ENCODE measurements at places on chromosomes 13 and 19.
A peak's percentile ranks its signal among the peaks of the same experiment; 100 is the strongest.

- DNase-seq: no peak
Observed at GRCh38 chr19:20414120-20414519, 151.5 kb downstream of the ZNF737 start.

DNA sequence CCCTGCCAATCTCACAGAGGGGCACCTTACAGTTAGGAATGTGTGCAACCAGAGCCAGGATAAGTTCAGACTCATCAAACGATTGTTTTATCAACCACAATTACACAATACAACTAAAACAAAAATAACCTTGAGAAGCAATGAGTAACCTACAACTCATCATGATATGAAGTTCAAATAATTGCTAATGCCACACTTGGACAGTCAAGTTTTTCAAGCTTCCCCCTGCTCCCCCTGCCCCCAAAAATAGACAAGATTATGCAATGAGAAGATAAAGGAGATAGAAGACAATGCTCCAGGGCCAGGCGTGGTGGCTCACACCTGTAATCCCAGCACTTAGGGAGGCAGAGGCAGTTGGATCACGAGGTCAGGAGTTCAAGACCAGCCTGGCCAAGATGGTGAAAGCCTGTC is 13.6 kb upstream of the KPNA3 start:
- DNase-seq: no peak

GRCh38 chr19:9958379-9958821 is 22.1 kb upstream of the OLFM2 start:
- no peak for DNase-seq

DNA sequence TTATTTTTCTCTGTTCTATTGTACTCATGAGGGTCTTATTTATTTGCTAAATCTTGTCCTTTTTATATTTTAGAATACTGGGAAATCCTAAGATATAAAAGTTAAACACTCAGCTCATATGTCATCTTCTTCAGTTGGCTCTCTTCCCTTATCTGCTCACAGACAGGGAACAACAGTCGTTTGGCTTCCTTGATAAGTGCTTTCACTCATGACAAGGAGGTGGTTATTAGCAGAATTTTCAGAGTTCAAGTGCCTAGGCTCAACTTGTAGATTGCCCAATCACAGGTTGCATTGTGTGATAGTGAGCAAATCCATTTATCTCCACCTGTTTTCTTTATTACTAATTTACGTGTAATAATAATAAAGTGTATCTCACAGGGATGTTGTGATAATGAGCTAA is 620.3 kb upstream of the PCDH20 start:
- DNase-seq: no peak

- DNase-seq: no peak
Observed at GRCh38 chr13:107834281-107834680, 381.1 kb downstream of the LIG4 start.

DNA sequence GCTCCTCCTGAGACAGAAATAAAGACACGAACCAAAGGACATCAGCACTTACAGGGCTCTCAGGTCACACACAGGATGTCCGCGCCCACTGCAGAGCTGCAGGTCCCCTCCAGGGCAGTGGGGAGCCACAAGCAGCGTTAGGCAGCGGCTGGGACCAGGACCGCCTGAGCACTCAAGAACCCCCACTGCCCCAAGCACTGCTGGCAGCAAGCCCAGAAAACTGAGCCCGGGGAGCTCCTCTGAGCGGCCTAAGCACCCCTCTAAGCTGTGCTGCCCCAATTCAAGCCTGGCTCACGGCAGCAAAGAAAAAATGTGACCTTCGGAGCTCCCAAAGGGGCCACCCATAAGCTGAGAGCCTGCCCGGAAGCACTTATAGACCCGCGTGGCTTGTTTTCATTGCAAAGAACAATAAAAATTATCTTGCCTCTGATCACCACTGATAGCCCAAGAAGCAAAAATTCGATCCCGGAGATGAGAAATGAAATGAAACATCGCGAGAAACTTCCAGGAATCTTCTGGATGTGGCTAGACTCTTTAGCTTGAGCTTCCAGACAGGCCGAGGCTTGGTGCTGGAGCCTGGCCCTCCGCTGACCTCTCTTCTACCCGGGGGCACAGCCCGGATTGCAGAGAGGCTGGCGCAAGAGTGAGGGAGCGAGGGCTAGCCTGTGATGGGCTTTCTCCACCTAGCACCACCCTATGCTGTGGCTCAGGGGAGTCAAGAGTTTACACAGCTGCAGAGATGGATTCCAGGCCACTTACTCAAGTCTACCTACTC is 6.3 kb downstream of the DPP9 start:
- DNase-seq: no peak

DNA sequence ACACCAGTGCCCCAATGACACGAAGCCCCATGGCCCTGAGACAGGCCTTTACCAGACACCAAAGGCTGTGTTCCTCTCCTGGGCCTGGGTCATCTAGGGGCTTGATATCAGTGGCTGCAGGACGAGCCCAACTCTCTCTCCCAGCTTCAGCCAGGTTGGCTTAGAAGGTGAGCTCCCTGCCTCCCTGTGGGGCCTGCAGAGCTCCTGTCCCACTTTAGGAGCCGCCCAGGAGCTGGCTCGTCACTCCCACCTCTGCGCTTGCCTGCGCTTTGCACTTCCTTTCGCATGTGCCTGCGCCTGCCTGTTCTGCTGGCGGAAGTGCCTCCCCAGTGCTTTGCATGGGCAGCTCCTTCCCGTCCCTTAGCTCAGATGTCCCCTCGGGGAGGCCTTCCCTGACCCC is 4.9 kb downstream of the CALM3 start:
- DNase-seq: no peak

GRCh38 chr13:95204231-95204765 is 97.0 kb downstream of the ABCC4 start:
- no peak for DNase-seq

GRCh38 chr19:47112166-47112996 is 1.2 kb downstream of the ZC3H4 start:
- DNase-seq: peak; percentile 74

GRCh38 chr13:92461831-92462230 is 764.8 kb upstream of the GPC6 start:
- no peak for DNase-seq

- DNase-seq: no peak
Observed at GRCh38 chr19:1811942-1812425, at the start of gene ATP8B3. ATP8B3 (minus strand) TSS chr19:1812276; CDS start chr19:1811736, 540 bp downstream.

GRCh38 chr19:28948566-28948965 is 264.4 kb downstream of the UQCRFS1 start:
- DNase-seq: no peak

- no peak for DNase-seq
Observed at GRCh38 chr19:29537601-29538000, 11.8 kb downstream of the VSTM2B start.

DNA sequence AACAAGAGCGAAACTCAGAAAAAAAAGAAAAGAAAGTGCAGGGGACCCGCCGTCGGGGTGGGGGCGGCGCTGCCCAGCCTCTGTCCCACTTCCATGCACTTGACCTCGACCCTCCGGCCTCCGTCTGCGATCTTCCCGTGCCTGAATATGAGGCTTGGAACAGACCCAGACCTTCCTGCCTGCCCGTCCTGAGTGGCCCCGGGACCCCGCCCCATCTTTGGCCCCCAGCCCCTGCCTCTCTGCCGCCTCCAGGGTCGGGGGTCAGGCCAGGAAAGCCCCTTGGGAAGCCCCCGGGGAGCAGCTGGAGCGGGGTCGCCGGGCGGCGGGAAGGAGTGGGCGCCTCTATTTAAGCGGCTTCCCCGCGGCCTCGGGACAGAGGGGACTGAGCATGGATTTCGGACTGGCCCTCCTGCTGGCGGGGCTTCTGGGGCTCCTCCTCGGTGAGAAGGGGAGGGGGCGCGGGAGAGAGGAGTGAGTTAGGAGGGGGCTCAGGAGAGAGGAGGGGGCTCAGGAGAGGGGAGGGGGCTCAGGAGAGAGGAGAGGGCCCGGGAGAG is at the start of gene MADCAM1:
TSS of gene MADCAM1 (plus strand) at position 375 of the 554 bp plus-strand sequence. CDS start at position 389, 14 bp downstream.
- DNase-seq: no peak

DNA sequence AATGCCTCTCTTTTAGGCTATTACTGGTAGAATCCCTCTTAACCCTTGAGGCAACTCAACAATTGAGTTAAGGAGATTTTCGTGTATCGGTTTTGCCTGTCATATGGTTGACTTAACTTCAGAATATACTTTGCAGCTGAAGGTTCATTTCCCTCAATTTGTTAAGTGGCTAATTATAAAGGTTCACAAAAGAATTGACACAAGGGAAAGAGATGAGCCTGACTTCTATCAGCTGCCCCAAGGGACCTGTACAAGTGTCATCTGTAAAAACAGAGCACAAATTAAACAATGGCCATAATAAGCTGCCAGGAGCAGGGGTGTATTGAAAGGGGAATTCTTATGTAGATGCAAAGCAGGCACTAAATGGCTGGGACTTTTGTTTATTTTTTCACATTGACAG is 334.8 kb upstream of the OBI1 start:
- no peak for DNase-seq

DNA sequence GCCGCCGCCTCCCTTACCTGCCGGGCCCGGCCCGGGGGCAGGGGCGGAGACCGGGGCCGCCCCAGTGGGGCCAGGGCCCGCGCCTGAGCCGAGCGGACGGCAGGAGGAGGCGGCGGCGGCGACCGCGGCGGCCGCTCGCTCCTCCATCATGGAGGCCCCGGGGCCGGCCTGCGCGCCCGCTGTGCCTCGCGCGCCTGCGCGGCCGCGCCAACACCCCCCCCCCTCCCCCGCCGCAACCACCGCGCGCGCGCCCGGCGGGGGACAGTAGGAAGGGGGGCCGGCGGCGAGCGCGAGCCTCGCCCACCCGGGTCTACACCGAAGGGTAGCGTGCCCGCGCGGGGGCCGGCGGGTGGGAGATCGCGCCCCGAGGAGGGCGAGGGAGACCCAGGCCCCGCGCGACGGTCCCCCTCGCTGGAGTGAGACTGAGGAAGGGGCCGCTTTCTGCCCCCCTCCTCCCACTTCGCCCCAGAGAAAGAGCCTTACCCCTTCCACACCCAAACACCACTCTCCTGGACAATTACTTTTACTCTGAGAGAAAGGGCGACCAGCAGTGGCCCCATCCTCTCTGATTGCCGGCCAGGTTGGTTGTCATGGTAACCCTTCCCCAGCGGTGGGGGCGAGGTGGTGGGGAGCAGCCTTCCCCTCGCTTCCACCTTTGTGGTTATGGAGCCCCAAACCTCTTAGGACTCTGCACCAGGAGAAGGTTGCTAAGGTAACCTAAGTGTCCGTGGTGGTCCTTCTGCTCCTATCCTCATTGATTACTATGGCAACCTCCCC is at the start of gene STRN4:
TSS of gene STRN4 (minus strand) at position 170 of the 777 bp plus-strand sequence. CDS start at position 150, 20 bp downstream.
- peak; percentile 42 for DNase-seq

DNA sequence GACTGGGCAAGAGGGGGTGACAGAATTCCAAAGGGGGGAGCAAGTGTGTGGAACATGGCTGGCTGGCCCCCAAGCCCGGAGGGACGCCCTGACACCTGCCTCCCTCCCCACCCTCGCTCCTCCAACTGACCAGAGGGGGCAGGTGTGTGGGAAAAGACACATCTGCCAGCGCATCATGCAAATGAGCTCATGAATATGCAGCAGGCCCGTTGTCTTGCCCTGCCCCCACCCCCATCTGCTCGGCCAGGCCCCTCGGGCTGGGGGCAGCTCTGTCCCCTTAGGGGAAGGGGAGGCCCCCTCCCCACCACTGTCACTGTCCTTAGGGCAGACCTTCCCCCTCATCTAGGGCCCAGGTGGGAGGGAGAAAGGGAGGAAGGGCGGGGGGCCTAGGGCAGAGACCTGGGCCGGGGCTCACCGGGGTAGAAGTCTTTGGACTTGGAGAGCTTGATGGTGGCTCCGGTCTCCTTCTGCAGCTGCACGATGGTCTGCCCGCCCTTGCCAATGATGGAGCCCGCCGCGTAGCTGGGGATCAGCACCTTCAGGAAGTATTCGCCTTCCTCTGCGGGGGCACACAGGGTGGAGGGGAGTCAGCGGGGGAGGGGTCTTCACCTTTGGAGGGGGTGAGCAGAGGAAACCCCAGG is 12.9 kb downstream of the NOVA2 start:
- no peak for DNase-seq

DNA sequence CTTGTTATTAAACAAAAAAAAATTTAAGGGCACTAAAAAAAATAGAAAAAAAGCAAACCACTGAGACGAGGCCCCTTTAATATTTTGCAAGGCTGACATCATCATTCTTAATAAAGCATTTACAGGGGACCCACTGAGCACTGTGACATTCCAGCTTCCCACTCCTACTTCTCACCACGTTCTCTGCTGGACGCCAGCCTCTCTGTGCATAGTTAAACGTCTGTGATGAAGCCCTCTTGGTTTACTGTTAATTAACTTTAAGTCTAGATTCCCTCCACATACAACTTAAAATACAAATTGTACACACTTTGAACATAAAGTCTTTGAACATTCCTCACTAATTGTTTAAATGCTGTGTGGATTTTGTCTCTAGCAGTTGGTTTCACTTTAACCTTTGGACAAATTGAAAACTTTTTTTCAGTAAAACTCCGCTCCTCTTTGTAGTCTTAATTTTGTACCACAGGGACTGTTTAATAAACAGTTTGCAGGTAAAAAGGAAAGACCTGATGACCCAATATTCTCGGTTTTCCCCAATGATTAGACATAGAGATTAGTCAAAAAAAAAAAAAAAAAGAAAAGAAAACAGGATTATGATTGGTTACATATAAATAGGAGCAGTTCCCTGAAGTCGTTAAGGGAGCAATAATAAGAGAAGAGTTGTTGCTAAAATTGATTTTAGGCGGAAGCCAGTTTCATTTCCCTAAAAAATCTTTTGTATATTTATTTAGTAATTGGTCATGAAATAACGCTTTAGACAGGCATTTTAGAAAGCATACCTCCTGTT is 219.8 kb downstream of the MZT1 start:
- no peak for DNase-seq

- DNase-seq: no peak
Observed at GRCh38 chr13:111051041-111051725, 63.9 kb upstream of the ARHGEF7 start.

DNA sequence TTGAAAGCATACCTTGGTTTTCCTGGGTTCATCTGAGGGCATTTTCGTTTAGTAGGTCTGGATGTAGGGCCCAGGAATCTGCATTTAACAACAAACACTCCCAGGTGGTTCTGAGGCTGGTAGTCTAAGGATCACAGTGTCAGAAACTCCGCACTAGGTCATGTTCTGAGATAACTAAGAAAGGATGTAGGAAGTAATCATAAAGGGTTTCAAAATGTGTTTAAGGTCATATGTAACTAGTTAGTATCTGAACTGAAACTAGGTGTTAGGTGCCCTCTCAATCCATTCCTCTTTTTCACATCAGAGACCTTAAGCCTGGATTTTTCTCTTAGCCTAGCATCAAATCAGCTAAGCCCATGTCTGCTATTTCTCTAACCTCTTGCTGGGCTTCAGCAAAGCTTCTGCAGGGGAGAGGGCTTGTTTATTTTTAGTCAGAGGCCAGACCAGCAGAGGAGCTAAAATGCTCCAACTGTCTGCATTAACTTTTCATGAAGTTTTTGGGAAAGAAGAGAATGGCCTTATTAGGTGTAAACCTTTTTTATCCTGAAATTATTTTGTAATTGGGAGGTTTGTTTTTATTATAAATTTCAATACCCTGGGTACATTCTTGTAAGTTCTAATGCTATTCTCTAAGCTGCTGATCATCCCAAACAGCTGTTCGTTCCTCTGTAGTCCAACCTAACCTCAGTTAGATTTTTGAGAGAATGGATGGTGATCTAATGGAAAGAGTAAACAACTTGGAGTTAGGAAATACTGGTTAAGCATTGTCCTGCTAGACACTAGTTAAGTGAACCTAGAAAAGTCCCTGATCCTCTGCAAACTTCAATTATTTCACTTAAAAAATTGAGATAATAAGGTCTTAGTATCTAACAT is 262.8 kb upstream of the RFC3 start:
- no peak for DNase-seq

GRCh38 chr13:83905641-83906040 is 23.4 kb upstream of the SLITRK1 start:
- no peak for DNase-seq
